ENCODE measurements at places on chromosomes 3 and 15. TPM values are rescaled to one million over a fixed set of nuclear protein-coding genes. Genes with fewer than 3 reads are reported as not detected.

ZNF860 gene
- 0.89 TPM for total RNA-seq

CKMT1B gene
- 3.9 TPM for total RNA-seq

LRRC49 gene
- 11.4 TPM for total RNA-seq

ROBO2 gene
- total RNA-seq, result 42.3 TPM

GABPB1 gene
- 27.4 TPM for total RNA-seq

CCR5 gene
- 0.10 TPM for total RNA-seq

ABCF3 gene
- total RNA-seq, result 46.3 TPM

CCRL2 gene
- total RNA-seq, result 1.2 TPM

GOLGA6D gene
- 0.30 TPM for total RNA-seq

ATP13A5 gene
- 3.7 TPM for total RNA-seq

All from skin of body (tissue), 3 donors.